CD4-positive, alpha-beta T cell treated with Interleukin-10 for 1 hour (primary cell): ENCODE measurements at places on chromosomes 7 and 10.

- no peak for DNase-seq
Observed at GRCh38 chr7:37670436-37670835, 13.1 kb upstream of the GPR141 start.

DNA sequence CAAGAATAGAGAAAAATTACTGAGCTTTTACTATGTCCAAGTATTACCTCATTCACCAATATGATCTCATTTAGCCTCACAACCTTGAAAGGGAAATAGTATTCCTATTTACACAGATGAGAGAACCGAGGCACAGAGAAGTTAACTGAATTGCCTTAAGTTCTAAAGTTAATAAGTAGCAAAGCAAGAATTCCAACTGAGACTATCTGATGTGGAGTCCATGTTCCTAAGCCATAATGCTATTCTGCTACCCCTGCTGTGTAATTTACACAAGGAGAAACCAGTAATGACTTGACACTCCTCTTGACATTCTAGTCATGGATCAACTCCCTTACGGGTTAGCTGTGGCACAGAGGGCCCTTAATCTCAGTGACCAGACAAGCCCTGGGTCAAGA, 60.7 kb downstream of the ABCB4 start:
- no peak for DNase-seq

- peak; percentile 15 for DNase-seq
Observed at GRCh38 chr10:26367771-26368170, 70.4 kb upstream of the APBB1IP start.

- no peak for DNase-seq
Observed at GRCh38 chr10:21831986-21832820, 171.3 kb downstream of the DNAJC1 start.

DNA sequence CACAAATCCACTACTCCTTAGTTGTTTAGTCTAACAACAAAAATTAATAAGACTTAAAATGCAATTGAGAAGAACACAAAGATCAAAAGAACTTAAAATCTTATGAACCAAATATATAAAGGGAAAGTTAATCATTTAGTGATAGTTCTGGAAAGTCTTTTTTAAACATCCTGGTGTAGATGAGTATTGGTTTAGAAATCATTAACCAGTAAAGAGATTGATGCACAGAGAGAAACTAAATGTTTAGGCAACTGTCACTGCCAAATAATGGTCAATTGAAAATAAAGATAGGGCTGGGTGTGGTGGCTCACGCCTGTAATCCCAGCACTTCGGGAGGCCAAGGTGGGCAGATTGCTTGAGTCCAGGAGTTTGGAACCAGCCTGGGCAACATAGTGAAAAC, 44.9 kb downstream of the SP8 start:
- DNase-seq: no peak

GRCh38 chr10:61175316-61175715, 231.3 kb upstream of the RHOBTB1 start:
- no peak for DNase-seq

DNA sequence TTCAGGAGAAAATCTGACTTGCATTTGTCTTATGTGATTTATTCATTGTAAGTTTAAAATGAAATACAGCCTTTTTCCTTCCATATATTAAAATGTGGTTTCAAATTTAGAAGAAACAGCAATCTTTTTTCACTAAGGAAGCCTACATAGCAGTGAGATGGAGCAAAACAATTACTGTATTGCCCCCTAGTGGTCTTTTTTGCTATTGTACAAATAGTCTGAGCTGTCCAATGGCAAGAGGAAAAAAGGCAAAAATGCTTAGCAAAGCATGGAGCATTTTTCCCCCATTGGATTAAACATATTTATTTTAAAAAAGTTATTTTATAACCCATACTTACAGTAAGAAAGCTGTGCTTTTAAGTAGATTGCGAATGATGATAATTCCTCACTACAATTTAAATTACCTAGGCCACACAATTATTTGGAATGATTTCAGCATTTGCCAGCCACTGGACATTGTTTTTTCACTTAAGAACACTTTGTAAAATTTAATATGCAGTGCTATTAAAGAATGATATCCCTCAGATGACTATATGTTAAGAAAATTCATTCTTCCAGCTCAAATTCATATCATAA, 119.5 kb downstream of the CPED1 start:
- DNase-seq: peak; percentile 62

GRCh38 chr10:121928528-121928884, 675 bp upstream of the ATE1 start:
- peak; percentile 17 for DNase-seq

- DNase-seq: no peak
Observed at GRCh38 chr10:99709480-99710229, 22.3 kb downstream of the COX15 start.

GRCh38 chr10:48671914-48672595, 12.6 kb upstream of the WDFY4 start:
- no peak for DNase-seq

GRCh38 chr7:47313564-47313963, 268.3 kb downstream of the TNS3 start:
- DNase-seq: no peak

DNA sequence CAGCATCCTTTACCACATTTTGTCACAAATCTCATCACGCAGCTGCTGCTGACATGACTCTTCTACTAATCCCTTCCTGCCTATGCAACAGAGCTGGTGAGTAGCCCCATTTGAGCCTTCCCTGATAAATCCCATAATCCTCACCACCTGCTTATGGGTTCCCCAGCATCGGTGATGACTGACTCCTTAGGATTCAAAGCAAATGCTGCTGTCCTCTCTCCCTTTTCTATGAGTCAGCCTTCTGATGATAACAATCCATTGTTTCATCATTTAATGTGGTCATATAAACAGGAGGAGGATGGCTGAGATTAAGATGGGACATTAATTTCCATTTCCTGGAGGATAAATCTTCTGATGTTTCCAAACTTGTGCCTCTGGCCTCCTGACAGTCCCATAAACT, 73.4 kb downstream of the SORCS1 start:
- no peak for DNase-seq

- DNase-seq: peak; percentile 73
Observed at GRCh38 chr7:149869867-149870266, 3.9 kb upstream of the ATP6V0E2 start.

- no peak for DNase-seq
Observed at GRCh38 chr7:121945066-121945465, 72.1 kb downstream of the PTPRZ1 start.

DNA sequence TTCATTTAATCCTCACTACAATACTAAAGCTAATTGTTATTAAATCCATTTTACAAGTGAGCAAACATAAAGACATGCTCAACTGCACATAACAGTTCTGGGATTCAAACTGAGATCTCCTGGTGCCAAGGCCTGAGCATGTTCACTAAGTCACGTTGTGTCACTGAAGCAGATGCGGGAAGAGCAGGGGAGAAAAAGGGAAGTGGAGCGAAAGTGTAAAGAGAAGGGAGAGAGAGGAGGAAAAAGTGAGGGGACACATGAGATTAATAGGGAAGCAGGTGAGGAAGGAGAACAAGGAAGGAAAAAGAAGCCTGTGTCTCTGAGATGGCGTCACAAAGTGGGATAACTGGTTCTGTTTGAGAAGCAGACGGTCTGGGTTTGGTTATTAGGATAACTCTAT, 38.9 kb upstream of the KAT6B start:
- DNase-seq: no peak

GRCh38 chr7:30564243-30564892, 30.3 kb upstream of the GARS1 start:
- peak; percentile 79 for DNase-seq

DNA sequence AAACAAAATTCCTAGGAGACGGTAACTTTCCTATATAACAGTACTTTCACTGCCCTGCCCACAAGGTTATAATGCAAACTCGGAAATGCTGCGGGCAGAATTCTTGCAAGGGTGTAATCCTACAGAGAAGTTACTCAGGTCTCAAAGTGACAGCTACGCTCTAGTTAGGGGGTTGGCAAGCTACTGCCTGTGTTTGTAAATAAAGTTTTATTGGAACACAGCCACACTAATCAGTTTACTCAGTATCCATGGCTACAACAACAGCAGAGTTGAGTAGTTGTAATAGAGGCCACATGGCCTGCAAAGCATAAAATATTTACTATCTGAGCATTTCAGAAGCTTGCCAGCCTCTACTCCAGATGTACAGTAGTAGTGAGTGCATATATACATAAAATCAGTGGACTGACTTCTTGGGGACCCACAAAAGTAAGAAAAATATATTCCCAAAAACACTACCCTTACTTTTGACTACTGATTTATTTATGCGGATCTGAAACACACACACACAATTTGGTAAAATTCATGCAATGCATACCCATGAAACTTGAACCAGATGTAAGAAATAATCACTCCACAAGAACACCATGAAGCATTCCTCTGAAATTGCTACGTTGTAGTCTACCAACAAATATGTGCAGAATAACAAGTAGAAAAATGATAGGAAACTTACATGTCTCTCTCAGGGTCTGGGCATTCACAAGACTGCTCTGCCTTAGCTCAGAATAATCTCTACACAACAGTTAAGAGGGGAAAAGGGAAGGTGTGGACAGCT, 53.0 kb downstream of the SMURF1 start:
- no peak for DNase-seq

DNA sequence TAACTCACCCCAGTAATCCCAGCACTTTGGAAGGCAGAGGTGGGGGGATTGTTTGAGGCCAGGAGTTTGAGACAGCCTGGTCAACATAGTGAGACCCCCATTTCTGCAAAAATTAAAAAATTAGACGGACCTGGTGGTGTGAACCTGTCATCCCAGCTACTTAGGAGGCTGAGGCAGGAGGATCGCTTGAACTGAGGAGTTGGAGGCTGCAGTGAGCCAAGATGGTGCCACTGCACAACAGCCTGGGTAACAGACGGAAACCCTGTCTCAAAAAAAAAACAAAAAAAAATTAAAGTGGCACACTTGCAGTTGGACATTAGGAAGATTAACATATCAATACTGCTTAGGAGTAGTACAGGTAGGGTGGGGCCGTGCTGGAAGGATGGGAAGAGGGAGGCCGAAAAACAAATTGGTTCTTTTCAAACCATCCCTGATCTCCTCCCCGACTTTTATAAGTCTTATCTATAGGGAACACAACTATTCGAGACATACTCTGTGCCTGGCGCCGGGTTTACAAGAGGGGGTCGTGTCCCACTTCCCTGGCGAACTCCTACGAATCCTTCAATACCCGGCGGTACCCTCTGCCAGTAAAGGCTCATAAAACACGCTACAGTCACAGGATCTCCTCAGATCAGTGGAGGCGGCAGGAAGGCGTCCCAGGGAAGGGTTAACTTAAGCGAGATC, 628 bp downstream of the TAF6 start:
- DNase-seq: no peak

- DNase-seq: no peak
Observed at GRCh38 chr10:37760817-37761216, 96.6 kb downstream of the ZNF248 start.

DNA sequence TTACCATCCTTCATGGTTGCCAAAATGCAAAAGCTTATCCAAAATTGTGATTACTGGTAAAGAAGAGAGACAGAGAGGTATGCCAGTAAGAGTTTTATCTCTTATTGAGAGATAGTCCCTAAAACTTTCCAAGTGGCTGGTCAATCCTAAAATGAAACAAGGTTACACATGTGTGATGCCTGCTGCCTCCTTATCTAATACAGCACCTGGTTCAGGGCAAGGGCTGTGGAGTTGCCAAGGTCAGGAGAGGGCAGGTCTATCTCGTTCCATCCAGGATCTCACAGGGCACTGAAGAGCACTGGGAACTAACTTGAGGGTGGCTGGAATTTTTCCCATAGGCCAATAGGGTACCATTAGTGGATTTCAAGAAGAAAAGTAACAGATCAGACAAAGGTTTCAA, 18.3 kb downstream of the VOPP1 start:
- DNase-seq: no peak

- DNase-seq: no peak
Observed at GRCh38 chr10:111281516-111281915, 204.7 kb downstream of the ADRA2A start.

DNA sequence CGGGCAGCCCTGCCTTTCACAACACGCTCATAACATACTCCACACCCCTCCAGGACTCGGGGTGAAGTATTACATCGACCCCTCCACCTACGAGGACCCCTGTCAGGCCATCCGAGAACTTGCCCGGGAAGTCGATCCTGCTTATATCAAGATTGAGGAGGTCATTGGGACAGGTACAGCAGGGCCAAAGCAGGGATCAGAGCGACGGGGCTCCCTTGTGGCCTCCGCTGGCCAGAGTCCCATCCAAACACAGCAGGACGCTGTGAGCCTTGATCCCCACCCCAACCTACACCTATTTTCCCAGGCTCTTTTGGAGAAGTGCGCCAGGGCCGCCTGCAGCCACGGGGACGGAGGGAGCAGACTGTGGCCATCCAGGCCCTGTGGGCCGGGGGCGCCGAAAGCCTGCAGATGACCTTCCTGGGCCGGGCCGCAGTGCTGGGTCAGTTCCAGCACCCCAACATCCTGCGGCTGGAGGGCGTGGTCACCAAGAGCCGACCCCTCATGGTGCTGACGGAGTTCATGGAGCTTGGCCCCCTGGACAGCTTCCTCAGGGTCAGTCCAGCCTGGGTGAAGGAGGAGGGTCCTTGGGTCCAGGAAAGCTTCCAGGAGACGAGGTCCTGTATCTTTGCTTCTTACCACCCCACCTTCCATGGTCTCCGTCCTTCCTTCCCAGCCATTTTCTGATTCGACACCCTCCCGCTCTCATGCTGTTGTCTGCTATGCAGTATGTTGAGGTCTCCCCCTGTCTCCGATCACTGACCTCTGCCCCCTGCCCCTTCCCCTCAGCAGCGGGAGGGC, 13.5 kb downstream of the EPHB6 start:
- DNase-seq: no peak

GRCh38 chr7:28155019-28155660, 25.5 kb downstream of the JAZF1 start:
- peak; percentile 26 for DNase-seq

DNA sequence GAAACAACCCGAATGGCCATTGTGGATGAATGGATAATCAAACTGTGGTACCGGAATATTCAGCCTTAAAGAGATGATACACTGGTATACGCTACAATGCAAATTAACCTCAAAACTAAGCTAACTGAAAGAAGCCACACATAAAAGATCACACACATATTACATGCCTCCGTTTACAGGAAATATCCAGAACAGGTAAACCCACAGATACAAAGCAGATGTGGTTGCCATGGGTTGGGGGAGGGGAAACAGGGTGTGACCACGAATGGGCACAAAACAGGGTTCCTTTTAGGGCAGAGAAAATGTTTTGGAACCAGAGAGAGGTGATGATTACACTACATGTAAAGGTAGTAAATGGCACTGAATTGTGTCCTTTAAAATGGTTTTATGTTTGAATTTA, 16.6 kb downstream of the ESYT2 start:
- peak; percentile 92 for DNase-seq

DNA sequence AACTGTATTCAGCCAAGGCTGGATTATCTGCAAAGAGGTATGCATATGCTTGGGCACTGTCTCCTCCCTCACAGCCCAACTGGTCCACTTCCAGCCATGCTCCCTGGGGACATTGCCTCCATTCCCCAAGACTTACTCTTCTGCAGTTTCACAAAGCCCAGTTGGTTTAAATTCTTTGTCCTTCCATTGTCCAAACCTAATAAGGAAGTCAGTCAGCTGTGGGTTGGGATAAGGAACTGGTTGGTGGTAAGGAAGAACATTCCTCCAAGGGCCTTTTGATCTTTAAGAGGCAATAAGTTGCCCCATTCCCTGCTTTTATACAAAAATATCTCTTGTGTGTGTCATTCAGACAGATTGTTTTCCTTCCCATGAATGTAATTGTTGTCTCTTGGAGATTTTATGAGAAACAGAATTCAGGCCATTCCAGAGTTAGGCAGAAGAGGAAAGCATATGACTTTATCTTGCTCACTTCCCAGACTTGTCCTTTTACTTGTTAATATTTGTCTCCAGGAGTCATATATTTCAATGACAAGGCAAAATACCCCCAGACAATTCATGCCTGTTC, 673.7 kb downstream of the SUGCT start:
- no peak for DNase-seq
